ENCODE measurements at places on chromosomes 16 and 17.

- DNase-seq = no peak
Measured at GRCh38 chr17:29102741-29103181, 59.8 kb downstream of the PIPOX start.

- no peak for DNase-seq
Measured at GRCh38 chr17:36703860-36704266, 102.5 kb downstream of the MRM1 start.

- no peak for DNase-seq
Measured at GRCh38 chr17:3956327-3956957, 7.8 kb downstream of the ATP2A3 start.

DNA sequence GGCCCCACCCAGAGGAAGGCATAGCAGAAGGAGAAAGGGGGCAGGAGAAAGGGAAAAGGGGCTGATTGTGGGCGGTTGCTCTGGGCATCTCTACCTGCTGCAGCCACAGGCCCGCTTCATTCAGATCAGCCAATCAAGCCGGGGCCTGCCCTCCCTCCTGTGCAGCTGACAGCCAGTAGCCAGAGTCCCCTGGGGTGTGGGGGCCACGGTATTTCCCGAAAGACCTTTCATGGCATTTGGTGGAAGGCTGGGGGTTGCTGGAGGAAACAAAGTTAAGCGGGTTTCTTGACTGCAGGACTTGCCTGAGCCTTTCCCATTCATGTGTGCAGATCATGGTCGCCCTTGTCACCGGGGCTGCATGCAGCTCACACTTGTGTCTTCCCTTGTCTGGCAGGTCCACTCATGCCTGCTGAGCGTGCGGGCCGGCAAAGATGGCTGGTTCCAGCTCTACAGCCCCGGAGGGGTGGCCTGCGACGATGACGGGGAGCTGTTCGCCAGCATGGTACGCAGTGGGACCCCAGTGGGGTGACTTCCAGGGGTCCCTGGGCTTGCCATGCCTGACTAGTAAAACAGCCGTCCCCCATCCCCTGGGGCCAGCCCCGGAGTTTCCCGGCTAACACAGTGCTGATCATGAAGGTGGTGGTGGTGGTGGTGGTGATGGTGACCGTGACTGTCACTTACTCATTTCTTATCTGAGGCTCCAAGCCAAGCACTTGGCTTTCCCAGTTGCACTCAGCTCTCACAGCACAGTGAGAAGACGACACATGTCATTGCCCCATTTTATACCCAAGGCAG, 82.7 kb upstream of the PLCG2 start:
- no peak for DNase-seq

DNA sequence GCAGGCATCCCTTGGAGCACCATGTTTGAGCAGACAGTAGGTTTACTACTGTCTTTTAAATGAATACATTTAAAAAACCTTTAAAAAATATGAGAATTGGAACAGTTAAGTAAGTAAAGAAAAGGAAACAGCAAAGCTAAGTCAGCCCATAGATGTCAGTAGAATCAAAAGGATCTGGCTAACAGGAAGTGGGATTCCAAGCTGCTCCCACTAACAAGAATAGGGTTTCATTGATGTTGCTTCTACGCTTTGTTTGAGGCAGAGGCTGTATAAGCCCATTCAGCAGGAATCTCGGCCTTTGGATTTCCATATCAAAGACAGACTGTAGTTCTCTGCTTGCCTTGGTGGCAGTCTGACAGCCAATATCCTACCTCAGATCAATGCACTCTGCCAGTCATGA, 122.9 kb upstream of the ELAC2 start:
- DNase-seq = no peak

DNA sequence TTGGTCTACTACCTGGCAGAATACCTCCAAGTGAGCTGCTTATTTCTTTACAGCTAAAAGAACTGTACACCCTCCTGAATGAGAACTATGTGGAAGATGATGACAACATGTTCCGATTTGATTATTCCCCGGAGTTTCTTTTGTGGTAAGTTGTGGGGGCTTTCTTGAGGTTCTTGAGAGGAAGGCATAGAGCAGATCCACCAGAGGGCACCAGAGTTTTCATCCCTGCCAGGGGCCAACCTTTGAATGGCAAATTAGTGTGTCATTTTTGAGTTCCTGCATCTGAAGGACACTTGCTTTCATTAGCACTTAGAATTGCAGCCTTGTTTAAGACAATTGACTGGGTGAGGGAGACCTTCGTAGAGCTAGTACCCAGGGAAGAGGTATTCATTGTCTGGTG, 35.0 kb downstream of the NMT1 start:
- DNase-seq = no peak

- no peak for DNase-seq
Measured at GRCh38 chr16:88642881-88643643, 4.7 kb downstream of the IL17C start.

DNA sequence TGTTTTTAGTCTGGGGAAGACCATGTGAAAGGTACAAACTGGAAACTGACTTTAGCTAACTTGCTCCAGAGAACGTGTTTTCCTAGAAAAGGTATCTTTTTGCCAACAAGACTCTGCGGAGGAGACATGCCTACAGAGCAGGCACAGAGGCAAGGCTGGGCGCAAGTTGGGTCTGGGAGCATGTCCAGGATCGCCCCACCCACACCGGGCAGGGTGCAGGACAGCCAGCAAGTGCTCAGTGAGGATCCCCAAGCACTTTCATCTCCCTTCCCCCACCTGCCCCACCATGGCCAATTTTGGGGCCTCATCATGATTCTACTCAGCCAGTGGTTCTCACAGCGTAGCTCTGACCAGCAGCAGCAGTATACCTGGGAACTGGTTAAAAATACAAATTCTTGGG, 18.2 kb upstream of the ROGDI start:
- no peak for DNase-seq

DNA sequence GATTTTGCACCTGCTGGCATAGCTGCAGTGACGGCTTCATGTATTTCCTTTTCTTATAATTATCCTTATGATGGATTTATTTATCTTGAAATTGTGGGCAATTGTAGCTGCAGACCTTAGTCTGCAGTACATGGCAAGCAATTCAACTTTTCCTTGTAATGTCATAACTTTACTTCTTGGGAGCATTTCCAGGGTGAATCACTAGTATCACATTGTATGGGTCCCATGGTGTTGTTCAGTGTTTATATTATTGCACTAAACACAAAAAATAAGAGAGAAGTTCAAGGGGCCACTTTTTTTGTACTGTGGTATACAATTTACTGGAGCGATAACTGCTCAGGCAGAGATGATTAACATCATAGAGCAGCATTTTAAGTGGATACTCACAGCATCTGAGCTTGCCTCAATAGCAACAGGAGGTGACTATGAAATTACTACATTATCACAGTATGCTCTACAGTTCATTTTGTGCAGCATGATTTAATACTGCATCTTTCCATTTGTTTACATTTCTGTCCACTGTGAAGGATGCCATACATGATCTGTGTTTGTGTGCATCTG, 169.5 kb downstream of the STX8 start:
- no peak for DNase-seq

DNA sequence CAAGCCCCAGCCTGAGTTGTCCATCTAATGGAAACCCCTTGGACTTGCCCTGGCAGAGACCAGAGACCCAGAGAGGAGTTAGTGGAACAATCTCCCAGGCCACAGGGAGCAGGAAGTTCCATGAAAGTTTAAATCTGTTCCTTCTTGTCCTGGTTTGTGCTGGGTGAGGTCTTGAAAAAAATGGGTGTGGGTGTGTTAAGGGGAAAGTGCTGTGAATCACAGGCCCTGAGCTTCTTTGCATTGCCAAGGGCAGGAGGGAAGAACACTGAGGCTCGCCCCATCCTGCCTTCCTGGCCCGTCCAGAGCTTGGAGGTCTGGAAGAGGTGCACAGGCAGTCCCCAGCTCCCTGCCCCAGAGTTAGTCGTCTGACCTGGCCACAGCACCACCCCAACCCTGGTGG, 2.3 kb downstream of the ADORA2B start:
- no peak for DNase-seq

GRCh38 chr16:5065813-5066212, at the start of gene C16orf89:
C16orf89 (minus strand) TSS chr16:5065956; CDS start chr16:5065908, 48 bp downstream.
- DNase-seq = no peak

DNA sequence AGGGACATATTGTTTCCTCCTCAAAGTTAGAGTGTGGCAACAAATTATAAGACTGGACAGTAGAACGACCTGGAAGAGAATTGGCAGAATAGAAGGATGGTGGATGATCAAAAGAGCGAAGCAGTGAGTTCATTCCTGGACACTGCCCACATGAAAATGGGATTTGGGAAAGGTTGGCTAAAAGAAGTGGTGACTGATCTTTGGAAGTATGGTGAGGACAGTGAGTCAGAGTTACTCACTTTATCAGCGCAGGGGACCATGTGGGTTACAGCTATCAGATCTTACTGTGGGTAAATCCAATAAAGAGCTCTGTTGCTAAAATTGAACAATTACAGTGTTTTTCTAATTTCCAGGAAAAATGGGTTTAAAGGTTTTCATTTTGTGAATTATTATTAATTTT, 2.7 kb upstream of the TANC2 start:
- no peak for DNase-seq

DNA sequence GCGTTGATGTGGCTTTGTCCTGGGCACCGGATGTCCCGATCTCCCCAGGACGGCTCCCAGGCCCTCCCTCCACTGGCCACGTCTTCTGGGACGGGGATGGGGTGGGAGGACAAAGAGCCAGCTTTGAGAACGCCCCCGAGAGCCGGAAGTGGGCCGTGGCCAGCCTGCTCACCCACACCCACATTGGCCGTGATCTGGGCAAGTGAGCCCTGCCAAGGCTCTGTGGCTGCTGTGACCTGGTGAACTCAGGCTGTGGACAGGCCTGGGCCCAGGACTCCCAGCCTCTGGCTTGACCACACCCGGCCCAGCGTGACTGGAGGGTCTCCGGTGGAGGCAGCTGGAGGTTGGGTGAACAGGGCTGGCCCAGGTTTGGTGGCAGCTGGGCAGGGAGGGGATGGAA, 3.3 kb downstream of the CDH15 start:
- no peak for DNase-seq

DNA sequence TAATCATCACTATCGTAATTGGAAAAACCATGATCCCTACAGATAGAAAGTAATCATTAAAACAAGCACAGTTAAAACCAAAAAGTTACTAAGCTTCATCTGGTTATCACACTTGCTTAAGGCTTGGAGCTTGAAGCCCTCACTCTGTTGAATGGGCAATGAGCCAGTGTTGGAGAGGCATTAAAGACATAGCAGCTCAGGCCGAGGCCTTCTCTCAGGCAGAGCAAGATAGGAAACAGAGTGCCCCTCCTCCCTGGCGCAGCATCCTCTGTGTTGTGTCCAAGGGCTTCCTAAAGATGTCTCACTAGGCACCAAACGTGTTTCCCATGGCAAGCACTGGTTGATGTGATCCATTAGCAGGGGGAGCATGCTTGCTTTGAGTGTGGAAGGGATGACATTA, 34.9 kb upstream of the LGALS9 start:
- DNase-seq = no peak

DNA sequence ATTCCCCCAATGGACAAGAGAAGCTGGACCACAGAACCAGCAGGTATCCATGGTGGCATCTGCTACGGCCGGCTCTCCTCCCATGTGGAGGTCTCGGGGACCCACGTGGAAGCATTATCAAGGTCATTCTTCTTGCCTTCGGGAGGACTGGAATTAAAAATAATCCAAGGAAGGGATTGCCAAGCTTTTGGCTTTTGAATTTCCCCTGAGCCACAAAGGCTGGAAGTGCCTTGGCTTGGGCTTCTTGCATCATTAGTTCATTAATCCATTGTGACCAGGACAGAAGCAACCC, 16.1 kb downstream of the NAGPA start:
- no peak for DNase-seq

- no peak for DNase-seq
Measured at GRCh38 chr16:57938936-57939871, 31.7 kb downstream of the CNGB1 start.

DNA sequence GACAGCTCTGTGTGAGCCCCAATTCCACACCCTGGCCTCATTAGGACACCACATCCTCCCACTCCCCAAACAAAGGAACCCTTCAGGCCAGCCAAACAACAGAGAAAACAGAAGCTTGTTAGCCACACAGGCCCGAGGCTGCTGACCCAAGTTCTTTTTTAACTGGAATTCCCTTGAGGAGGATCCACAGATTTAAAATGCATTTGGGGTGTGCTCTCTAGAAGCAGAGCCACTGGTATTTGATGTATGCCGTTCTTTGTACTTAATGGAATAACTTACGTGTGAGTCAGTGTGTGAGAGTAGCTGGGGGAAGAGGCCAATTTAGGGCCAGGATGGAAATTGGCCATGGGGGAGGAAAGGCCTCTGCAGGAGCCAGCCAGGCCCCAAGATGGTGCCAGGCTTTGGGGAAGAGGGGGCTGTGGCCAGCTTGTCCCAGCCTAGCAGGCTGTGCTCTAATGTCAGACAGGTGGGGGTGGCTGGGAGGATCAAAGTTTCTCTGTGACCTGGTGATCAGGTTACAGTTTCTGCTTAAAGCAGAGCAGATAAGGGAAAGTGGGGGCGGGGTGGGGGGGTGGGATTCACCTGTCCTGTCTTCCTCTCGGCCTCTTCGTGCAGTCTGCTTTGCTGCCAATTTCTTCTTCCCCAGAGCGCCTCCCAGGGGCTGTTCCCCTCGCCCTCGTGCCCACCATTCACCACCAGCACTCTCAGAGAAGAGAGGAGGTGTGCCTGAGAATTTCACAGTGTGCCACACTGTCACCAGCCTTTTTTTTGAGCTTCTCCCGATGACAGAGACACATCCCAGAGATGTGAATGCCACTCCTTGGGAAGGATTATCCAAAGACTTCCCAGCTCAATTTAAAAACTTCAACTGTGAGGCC, 50.8 kb downstream of the TOM1L2 start:
- no peak for DNase-seq

DNA sequence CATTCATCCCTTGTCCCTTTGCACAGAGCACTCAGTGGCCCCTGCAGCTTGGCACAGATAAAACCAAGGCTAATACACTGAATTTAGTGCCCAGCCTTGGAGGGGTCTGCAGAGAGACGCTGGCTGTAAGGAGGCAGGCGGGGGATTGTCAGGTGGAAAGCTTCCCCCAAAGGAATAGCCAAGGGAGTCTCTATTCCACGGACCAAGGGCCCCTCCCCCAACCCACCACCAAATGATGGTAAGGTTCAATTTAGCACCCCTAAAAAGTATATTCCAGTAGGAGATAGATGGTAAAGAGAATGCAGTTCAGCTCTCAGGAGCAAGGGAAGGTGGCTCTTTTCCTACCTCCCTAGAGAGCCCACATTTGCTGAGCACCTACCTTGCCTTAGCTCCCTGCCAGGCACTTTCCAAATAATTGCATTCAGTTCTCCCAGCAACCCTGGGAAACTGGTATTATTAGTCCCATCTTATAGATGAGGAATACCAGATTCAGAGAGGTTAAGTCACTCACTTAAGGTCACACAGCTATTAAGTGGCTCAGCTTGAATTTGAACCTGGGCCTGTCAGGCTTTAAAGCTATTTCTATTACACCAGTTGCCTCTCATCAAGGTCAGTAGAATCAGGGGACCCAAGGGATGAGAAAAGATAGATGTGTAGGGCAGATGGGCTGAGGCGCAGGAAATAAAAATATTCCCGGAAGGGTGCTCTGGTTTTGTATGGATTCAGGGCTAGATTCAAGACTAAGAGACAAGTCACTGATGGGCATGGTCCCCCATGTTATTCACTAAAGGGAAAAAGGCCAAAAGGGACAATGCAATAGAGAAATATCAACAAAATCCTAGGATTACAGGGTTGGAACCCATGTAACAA, 20.0 kb upstream of the ZFHX3 start:
- DNase-seq = no peak

All from CD4-positive, alpha-beta T cell treated with Interleukin-1 beta for 1 hour (primary cell).